ENCODE measurements at places on chromosomes 5 and 9.
A peak's percentile ranks its signal among the peaks of the same experiment; 100 is the strongest.

- DNase-seq: no peak
Measured at GRCh38 chr9:76528056-76528455, 69.1 kb downstream of the GCNT1 start.

GRCh38 chr5:136423944-136424606 is 58.7 kb upstream of the TRPC7 start:
- no peak for DNase-seq

DNA sequence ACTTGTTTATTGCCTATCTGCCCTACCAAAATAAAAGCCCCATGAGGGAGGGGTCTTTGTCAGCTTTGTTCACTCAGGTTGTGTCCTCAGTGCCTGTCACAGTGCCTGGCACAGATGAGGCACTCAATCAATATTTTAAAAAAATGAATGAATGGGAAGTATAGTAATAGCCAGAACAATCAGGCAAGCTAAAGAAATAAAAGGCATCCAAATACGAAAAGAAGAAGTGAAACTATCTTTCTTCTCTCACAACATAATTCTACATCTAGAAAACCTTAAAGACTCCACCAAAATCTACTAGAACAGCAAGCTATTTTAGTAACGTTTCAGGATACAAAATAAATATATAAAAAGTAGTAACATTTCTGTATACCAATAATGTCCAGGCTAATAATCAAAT is 37.8 kb upstream of the C5orf63 start:
- DNase-seq: no peak

DNA sequence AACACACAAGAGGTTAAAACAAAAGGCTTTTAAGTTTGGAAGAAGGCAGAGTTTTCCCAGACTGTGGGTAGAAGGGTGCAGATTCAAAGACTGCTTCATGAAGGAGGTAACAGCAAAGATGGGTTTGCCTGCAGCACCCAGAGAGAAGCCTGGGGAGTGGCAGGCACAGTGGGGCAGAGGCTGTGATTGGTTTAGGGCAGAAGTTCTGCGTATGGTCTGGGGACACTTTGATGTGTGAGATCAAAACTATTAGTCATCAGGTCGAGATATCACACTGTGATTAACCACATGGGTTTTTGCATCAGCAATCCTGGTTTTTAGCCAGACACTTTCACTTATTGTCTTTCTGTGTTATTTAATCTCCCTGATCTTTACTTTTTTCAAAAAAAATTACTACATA is 188.8 kb upstream of the GLRA1 start:
- no peak for DNase-seq

DNA sequence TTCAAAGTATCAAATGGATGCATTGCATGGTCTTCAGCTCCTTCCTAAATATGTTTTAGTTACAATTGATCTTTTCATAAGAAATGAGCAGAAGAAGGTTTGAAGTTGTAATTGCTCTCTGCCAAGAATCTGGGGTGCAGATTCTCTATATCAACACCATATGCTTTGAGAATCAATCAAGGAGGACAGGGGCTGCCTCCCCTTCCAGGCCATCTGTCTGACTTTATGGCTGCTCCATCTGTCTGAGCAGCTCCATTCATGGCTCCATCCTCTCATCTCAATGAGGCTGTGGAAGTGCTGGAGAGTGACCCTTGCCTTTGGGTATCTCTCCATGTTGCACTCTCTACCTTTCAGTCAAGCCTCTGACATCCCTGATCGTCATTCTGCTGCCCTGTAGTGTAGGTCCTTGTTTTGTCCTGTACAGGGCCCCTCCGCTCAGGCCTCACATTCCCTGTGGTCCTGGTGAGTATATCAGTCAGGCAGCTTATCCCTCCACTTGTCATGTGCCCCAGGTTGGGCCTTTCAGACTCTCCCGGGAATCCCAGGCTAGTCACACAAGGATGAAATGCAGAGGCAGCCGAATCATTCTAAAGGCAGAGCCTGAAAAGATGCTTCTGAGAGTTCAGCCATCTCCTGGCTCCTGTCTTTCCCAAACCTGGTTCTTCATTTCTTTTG is 14.0 kb upstream of the SV2C start:
- no peak for DNase-seq

- peak; percentile 5 for DNase-seq
Measured at GRCh38 chr5:102090770-102091169, 205.3 kb downstream of the SLCO4C1 start.

DNA sequence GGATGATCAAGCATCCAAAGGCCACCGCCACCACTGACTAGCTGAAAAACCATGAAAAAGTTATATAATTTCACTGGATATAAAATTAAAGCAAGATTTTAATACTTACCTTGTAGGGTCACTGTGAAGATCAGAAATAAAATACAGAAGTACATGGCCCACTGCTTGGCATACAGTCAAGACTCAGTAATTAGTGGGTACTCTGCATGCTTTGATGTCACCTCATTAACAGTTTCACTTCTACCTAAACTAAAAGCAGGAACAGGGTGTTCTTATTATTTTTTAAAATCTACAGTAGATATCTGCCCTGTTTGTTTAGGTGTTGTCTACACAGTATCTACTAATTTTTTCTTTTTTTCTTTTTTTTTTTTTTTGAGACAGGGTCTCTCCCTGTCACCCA is 66.4 kb downstream of the NFIB start:
- no peak for DNase-seq

DNA sequence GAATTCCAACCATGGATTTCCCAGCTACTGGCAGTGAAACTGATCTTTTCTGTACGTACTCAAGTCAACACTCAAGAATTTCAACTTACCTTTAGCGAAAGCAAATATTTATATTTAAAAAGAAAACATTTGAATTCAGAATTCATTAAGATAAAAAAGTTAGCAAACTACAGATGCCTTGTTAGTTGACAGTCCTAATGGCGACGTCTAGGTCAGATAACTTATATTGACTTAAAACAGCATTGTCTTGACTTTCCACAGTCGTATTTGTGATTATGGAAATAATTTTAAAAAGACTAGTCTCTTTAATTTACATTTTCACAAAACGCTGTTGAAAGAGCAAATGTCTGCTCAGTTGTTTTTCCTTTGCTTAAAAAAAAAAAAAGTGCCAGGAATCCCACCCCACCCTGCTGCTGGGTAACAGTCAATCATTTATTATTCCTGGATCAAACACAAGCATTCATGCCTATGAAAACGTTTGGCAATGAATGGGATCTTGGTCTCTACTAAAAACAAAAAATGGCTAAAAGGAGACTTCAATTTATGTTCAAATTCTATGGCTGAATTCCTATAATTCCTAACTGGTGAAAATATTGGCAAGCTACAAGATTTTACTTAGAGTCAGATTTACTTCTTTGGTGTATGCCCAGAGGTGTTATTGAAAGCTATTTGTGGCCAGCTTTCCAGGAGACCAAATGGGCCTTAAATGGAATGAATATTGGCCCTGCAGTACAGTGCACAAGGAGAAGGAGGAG is 22.0 kb downstream of the OR2S2 start:
- DNase-seq: no peak

- no peak for DNase-seq
Measured at GRCh38 chr5:132608107-132608506, 49.9 kb upstream of the IL13 start.

- DNase-seq: no peak
Measured at GRCh38 chr9:109812818-109813281, 32.9 kb downstream of the PALM2AKAP2 start.

DNA sequence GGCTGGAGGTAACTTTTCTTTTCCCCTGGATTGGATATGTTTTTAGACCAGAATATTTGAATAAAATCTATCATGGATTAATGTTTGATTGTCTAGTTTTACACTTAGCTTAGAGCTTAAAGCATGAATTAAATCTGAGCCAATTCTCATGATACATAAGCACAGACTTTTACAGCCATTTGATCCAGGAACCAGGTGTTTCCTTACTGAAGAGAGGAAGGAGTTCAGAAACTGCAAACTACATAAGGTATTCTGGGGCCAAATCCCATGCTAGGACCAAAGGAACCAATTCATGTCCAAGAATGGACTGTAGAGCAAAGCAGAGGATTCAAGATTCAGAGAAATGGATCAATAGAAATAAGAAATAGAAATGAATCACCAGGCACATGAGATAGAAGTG is 360.4 kb upstream of the ZNF608 start:
- DNase-seq: no peak

- DNase-seq: no peak
Measured at GRCh38 chr5:15728811-15729210, 228.8 kb downstream of the FBXL7 start.

DNA sequence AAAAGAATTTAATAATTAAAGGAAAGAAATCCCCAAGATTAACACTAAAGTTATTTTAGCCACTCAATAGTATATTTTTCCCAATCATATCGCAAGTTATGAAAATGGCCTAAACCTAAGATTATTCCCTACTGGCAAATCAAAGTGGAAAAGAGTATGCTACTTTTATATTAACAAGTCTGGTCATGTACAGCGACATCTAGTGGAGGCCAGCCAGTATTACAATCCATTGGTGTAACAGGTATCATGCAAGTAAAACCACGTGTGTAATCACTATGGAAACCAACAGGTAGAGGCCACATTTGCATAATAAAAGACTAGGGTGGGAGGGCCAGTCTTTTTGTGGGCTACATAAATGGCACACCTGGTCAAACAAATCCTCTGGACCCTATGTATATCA is 976.4 kb upstream of the CDH9 start:
- no peak for DNase-seq

GRCh38 chr5:38753141-38753540 is 92.7 kb upstream of the OSMR start:
- DNase-seq: no peak

GRCh38 chr9:116000748-116001329 is 152.8 kb upstream of the PAPPA start:
- DNase-seq: peak; percentile 9

- no peak for DNase-seq
Measured at GRCh38 chr5:16889203-16889971, 46.7 kb downstream of the MYO10 start.

- no peak for DNase-seq
Measured at GRCh38 chr9:79176014-79176697, 395.6 kb upstream of the TLE4 start.

DNA sequence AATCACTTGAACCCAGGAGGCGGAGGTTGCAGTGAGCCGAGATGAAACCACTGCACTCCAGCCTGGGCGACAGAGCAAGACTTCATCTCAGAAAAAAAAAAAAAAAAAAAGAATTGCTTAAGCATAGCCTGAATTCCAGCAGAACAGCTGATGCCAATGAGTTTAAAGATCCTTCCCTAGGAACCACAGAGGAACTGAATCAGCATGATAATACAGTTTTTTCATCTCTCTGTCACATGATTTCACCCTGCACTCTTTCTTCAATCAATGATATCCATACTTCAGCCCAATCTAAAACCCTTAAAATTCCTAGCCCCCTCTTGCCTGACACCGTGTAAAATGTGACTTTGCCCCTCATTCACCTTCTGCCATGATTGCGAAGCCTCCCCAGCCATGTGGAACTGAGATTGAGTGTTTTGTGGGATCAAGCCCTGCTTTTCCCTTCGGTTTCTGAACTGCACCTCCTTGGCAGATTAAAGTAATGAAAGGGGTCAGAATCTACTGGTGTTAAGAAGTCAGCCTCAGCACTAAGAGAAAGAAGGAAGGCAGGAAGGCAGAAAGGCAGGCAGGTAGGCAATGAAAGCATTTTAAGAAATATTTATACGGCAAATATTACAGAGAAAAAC is 20.9 kb upstream of the DMXL1 start:
- no peak for DNase-seq

DNA sequence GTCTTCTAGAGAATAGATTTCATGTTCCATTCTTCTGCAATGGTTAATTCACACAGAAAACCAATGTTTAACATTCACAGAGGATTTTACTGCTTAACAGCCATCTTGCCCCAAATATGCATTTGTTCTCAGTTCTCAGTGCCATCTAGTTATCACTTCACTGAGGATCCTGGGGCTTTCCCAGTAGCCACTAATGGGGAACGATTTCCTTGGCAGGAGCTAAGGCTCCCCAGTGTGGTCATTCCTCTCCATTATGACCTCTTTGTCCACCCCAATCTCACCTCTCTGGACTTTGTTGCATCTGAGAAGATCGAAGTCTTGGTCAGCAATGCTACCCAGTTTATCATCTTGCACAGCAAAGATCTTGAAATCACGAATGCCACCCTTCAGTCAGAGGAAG is 3.4 kb downstream of the ERAP2 start:
- DNase-seq: no peak

- DNase-seq: no peak
Measured at GRCh38 chr5:122219436-122220166, 90.3 kb downstream of the ZNF474 start.

Measured in G401 (cell line).